Neural crest cell (in vitro differentiated cells): ENCODE measurements at places on chromosomes 11 and 22. TPM values are rescaled to one million over a fixed set of nuclear protein-coding genes. Genes with fewer than 3 reads are reported as not detected.

OR51E1 gene
- not detected in 2 replicates for total RNA-seq

- DNase-seq = no peak
Measured at GRCh38 chr11:85787168-85787567, 23.8 kb downstream of the SYTL2 start.

LRRC32 gene
- total RNA-seq = 0.61 and 0.77 TPM in 2 replicates

DNA sequence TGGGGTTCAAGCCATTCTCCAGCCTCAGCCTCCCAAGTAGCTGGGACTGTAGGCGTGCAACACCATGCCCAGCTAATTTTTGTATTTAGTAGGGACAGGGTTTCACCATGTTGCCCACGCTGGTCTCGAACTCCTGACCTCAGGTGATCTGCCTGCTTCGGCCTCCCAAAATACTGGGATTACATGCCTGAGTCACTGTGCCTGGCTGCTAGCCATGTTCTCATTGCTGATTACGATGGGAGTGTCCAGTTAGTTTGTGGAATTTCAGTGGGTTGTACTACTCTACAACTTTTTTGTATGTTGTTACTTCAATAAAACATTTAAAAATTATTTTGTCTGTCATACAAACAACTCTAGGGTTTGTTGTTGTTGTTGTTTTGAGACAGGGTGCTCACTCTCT is 4.8 kb upstream of the VPS11 start:
- DNase-seq = no peak

DNA sequence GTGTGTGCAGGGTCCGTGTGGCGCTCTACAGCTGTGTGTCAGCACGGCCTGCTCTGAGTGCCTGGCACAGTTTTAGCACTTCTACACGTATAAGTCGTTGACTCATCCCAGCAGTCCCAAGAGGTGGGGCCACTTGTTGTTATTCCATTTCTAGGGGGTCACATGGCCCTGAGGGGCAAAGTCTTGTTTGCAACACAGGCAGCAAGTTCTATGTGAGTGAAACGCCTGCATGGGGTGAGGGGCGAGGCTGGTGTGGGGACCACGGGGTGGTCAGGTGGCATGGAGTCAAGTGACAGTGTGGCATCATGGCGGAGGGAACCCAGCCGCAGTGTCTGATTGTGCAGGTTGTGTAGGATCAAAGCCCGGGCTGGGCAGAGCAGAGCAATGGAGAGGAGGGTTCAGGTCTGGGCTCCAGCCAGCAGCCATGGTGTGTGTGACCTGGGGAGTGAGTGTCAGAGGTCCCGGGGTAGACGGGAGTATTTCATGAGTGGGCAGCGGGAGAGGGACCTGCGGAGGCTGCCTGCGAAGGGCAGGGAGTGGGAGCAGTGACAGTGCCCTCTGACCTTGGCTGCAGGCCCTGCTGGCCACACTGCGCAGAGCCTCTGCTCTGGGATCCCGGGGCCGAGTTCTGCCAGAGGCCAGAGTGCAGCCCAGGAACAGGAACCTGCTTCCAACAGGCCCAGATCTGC is 27.9 kb downstream of the SHANK3 start:
- DNase-seq = no peak

CYB5R2 gene
- total RNA-seq = 15.1 and 19.2 TPM in 2 replicates

GRCh38 chr11:20933958-20934357 is 264.6 kb downstream of the NELL1 start:
- DNase-seq = no peak

DNA sequence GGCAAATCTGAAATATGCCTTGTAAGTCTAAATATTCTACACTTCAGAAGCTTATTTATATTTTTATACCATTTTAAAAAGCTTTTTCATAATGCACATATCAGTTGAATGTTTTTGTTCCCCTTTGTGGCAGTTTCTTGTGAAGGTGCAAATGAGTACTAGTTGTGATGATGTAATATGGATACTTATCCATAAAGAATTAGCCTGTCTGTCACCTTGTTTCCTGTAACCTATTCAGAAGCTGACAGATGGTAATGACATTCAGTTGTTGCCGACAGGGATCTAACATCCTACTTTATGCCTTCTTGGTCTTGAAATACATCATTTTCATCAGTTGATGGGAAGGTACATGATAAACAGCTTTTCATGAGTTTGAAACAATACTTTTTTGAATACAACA is 2.9 kb downstream of the QSER1 start:
- no peak for DNase-seq

GRCh38 chr22:33785283-33785968 is 134.8 kb downstream of the LARGE1 start:
- no peak for DNase-seq

- no peak for DNase-seq
Measured at GRCh38 chr11:62353841-62354240, 16.6 kb downstream of the ASRGL1 start.

DNA sequence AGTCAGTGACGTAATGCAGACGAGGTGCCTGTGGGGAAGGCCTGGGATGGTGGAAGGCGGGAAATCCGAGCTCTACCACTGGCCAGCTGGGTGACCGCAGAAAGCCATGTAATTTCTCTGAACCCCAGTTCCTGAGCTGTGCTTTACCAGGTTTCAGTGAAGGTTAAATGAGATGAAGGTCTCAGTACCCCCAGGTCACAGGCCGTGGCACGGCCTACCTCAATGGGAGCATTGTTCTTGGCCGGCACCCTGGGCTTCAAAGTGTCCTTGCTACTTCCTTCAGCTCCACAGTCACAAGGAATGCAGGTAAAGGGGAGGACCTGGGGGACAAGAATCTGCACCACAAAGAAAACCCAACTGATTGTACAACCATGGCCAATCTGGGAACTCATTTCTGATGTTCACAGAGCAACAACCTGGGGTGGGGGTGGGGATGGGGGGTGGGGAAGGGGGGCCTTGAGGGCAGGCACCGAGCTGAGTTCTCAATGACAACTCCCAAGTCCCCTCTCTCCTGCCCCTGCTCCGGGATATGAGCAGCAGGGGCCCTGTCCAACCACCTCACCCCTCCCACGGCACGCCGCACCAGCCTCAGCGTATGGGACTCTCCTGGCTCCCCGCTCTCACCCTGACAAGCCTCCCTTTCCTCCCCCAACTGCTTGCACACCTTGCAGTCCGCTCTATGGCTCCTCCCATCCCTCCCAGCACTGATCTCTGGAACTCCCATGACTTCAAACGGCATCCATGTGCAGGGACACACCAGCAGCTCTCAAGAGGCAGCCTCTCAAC is 59.1 kb upstream of the ARFGAP3 start:
- DNase-seq = no peak

DNA sequence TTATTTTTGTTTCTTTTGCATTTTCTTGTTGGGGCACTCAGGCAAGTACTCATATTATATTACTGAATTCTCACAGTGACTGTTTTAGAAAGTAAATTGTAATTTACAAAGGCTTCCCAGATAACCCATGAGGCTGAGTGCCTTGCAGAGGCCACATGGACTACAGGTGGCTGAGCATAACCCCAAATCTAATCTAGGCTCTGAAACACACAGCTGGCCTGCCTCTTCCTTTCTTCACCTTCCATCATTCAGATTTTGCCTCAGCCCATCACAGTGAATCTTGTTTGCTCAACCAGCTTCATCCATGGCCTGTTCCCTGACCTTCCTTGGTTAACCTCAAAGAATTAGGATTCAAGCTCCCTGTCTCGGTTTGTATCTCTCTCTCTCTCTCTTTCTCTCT is 78.5 kb upstream of the PRDM11 start:
- DNase-seq = no peak

DNA sequence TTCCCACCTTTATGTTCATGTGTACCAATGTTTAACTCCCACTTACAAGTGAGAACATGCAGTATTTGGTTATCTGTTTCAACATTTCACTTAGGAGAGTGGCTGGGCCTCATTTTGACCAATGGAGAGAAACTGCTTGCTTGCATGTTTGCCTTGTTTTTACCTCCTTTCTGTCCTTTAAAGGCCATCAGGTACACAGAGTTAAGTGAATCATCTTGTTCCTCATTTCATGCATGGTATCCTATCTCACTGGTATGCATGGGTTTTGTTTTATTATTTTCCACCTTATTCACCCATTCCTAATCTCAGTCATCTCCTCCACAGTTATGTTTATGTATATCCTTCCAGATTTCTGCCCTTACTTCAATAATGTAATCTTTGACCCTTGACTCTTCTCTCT is 101.0 kb downstream of the ELP4 start:
- DNase-seq = no peak

GRCh38 chr22:31857247-31857646 is 87.1 kb upstream of the YWHAH start:
- DNase-seq = no peak

VWCE gene
- 42.0 and 42.1 TPM in 2 replicates for total RNA-seq

DNA sequence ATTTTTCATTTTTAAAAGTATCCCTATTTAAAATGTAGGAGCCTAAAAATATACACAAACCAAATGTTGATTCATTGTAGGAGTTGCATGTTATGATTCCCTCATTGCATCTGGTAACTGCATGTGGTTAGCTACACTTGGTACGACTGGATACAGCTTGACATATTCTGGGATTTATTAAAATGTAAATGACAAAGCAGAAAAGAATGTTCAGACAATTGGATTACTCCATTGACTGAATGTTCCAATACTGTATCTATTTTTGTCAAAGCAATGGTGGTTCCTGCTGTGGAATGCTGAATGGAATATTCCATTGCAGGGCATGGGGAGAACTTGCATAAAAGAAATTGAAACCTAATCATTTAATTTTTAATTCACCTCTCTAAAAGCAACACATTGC is 30.8 kb downstream of the BLID start:
- no peak for DNase-seq

GRCh38 chr11:105344938-105345337 is 205.4 kb upstream of the CARD18 start:
- no peak for DNase-seq

SLC5A4 gene
- total RNA-seq = 0.14 and 0.23 TPM in 2 replicates

GRCh38 chr22:48870436-48870835 is 957.2 kb downstream of the BRD1 start:
- no peak for DNase-seq

- no peak for DNase-seq
Measured at GRCh38 chr11:13278609-13279486, 1.3 kb downstream of the BMAL1 start.

DNA sequence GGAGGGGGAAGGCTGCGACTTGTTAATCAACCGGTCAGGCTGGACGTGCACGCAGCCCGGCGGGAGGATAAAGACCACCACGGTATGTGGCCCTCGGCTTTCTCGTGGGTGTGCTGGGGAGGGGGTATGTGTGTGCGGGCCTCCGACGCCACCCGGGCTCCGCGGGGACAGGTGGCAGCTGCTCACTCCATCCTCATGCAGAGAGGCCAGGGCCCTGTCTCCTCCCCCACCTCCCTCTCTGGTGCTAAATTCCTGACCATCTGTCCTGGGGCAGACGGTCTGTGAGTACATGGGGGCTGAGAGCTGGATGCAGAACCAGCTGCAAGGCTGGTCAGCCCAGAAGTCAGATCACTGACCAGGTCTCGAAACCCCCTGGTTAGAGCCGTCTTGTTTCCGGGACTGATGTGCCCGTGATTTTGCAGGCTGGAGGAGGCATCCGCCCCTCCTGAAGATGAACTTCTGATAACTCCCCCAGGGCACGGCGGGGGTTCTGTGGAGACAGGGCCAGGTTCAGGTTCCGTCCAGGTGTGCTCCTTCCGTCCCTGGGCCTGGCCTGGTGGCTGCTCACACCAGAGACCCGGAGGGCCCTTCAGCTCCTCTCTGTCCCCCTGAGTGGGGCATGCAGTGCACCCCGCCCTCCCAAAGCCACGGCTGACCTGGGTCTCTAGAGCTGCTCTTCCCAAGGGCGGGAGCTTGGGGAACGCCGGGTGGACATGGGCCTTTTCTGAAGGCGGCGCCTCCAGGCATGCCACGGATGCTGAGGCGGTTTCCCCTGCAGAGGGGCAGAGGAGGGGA is 1119.7 kb downstream of the BRD1 start:
- no peak for DNase-seq

TTLL1 gene
- 19.1 TPM in 2 replicates for total RNA-seq
